ENCODE measurements at places on chromosomes 1 and 21.
A peak's percentile ranks its signal among the peaks of the same experiment; 100 is the strongest.

DNA sequence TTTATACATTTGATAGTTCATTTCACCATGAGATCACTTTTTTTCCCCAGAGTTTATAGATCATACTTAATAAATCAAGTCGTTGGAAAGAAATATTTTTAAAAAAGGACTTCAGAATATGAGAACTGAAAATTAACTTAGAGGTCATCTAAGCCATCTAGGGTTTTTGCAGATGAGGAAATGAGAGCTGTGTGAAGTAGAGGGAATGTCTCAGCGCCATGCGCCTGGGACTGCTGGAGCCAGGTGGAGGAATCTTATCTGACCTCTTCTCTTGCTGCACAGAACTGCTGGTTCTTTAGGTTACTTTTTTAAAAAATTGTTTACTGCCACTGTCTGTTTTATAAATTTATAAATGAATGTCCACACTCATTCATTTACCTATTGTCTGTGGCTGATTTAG lies 11.5 kb downstream of the SH3BGR start:
- DNase-seq, result no peak

- no peak for DNase-seq
Observed at GRCh38 chr1:62269439-62269838, 49.8 kb downstream of the KANK4 start.

DNA sequence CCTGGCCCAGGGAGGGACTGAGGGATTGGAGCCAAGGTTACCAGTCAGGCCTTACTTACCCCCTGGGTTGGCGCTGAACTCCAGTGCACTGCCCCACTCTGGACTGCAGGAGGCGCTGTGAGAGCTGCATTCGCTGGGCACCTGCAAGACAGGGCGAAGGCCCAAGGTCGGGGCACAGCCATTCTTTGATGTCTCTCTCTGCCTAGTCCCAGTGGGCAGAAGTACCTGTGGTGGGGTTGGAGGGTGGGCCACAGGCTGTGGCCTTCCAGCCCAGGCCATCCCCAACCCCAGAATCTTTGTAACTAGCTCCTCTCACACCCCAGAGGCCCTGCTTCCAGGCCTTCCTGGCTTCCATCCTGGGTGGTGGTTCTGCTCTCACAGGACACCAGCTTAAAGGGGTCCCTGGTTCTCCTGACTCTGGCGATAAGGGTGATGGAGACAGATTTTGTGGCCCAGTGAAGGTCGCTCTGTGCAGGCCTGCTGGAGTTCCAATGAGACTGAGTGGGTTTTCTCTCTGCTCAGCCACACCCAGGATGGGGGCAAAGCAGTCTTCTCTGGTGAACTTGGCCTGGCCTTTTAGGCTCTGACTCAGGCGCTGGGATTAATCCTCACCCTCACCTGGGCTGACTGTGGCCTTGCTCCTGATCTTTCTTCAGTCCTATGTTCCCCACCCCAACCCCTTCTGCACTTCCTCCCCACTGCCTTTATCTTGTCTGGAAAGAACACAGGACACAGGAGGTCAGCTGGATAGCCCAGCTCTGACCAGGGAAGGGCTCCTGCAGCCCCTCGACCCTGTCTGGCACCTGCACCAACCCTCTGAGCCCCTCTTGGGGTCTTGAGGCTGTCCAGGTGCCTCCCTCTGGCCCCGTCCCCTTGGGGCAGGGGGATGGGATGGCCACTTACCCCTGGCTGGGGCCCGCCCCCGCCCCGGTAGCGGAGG lies 954 bp downstream of the MYOG start:
- DNase-seq, result peak; percentile 22

DNA sequence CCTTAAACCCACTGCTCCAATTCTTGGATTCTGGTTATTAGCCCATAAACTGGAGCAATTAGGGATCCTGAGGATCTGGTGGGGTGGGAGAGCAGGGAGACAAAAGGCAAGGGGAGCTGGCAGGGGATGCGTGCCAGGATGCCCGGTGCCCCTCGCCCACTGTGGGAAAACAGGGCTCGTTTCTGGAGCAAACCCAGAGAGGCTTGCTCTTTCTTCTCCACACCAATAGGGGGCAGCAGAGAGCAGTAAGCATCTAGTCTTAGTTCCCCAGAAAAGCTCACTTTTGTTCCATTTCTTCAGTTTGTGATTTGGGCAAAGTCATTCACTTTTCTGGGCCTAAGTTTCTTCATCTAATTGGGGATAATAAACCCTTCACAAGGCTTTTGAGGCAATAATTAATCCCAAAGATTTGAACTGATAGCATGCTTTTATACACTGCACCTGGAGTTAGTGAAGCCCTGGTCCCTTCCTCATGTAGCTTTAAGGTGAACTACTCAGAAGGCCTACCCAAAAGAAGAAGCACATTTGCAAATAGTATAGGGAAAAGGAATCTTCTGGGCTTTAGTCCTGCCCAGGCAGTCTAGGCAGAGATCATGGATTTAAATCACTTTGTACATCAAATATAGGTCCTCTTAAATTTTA lies 160.6 kb upstream of the USP24 start:
- DNase-seq, result peak; percentile 35

DNA sequence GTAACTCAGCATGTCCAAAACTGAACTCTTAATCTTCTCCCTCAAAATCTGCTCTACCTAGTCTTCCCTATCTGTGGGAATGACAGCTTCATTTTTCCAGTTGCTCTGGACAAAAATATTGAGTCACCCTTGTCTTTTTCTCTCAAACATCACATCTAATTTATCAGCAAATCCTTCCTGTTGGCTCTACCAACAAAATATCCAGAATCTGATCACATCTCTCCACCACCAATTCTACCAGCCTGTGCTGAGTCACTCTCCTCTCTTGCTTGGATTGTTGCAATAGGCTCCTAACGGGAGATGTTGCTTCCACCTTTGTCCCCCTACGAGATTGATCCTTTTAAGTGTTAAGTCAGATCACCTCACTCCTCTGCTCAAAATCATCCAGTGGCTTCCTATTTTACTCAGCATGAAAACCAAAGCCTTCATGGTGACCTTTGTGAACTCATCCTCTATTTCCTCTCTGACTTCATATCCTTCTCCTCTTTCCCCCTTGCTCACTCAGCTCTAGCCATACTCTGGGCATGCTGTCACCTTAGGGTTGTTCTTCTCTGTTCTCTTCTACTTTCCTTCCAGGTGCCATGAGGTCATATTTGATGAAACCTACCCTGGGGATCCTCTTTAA lies 21.5 kb upstream of the SMYD2 start:
- no peak for DNase-seq

DNA sequence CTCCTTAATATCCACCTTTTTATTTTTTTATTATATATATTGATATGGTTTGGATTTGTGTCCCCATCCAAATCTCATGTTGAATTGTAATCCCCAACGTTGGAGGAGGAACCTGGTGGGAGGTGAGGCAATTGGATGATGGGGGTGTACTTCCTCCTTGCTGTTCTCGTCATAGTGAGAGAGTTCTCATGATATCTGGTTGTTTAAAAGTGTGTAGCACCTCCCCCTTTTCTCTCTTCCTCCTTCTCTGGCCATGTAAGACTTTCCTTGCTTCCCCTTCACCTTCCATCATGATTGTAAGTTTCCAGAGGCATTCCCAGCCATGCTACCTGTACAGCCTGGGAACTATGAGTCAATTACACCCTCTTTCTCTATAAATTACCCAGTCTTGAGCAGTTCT lies 22.7 kb upstream of the CCSAP start:
- peak; percentile 81 for DNase-seq

GRCh38 chr1:40808002-40808401 lies 24.4 kb downstream of the KCNQ4 start:
- DNase-seq, result no peak

- DNase-seq, result no peak
Observed at GRCh38 chr1:19628879-19629278, 15.2 kb upstream of the NBL1 start.

DNA sequence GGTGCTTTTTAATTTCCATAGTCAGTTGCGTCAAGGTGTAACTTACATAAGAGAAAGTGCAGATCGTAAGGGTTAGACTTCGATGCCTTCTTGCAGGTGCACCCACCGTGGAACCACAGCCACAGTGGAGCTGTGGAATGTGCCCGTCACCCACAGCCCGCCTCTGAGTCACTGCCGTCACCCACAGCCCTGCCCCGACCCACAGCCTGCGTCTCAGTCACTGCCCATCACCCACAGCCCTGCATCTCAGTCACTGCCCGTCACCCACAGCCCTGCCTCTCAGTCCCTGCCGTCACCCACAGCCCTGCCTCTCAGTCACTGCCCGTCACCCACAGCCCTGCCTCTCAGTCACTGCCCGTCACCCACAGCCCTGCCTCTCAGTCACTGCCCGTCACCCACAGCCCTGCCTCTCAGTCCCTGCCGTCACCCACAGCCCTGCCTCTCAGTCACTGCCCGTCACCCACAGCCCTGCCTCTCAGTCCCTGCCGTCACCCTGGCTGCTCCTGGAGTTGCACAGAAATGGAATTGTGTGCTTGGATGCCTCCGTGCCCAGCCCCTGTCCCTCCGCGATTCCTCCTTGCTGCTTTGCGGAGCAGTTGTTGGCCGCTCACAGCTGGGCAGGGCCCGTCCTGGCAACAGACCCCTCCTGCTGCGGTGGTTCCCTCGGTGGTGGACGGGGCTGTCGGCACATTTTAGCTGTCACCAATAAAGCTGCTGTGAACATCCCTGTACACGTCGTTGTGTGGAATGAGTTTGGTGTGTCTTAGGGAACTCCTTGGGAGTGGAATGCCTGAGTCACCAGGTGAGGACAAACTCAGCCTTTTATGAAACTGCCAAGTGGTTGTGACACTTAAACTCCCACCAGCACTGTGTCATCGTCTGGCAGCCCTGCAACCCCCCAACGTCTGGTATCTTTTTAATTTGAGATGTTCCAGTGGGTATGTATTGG lies 44.9 kb upstream of the COL6A2 start:
- DNase-seq, result no peak

GRCh38 chr1:23422241-23422877 lies 2.2 kb downstream of the TCEA3 start:
- peak; percentile 81 for DNase-seq
